ENCODE measurements at places on chromosomes 11 and 22. TPM values are rescaled to one million over a fixed set of nuclear protein-coding genes. Genes with fewer than 3 reads are reported as not detected.

DNA sequence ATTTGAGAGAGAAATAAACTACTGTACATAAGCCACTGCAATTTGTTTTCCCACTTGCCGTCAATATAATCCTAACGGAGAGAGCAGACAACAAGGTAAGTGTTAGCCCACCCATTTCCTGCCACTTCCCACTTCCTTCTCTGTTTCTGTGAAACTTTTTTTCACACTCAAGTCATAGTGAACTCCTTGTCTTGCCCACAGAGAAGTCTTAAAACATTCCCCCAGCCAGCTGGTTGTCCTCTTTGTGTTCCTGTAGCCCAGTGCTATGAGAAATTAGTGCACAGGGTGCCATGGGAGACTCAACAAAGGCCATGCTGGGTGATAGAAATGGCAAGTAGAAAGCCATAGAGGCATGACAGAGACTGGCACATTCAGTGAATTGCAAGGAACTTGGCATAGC is 208.6 kb downstream of the BLID start:
- H3K27me3 ChIP-seq: peaks cover 5% of the 10 kb centered on the region
- no peak overlapping the region for H3K4me3 ChIP-seq
- no peak for DNase-seq
- no peak overlapping the region for H3K27ac ChIP-seq
- H3K4me1 ChIP-seq: peaks cover 11% of the 10 kb centered on the region

Gene MAPK8IP2
- total RNA-seq: 0.17 TPM

DNA sequence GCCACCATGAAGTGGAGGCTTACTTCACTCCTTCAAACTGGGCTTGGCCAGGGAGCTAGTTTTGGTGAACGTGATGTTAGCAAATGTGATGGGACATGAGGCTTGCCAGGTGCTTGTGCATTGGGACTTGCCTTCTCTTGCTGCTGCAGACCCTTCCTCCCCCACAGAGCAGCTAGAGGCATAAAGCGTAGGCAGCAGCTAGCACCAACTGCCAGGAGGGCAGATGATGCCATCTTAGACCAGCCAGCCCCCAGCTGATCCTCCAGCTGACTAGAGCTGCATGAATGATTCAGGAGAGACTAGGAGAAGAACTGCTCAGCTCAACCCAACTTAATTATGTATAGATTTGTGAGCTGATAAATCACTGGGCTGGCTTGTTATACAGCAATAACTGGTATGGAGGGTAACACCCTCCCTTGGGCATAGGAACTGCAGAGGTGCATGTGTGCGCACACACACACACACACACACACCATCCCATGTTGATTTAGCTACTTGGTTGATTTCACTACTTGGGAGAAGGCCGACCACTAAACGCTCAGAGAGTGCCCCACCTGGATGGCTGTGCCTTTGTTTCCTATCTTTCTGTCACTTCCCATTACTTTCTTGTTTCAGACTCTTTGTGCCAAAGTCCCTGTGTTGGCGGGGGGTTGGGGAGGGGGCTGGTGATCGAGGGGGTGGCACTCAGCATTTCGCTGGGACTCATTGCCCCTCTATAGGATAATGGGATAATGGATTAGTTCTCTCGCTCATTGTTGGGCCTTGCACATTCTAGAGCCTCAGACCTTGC is 202.8 kb downstream of the ADAMTS15 start:
- no peaks in the 10 kb centered on the region for H3K36me3 ChIP-seq
- DNase-seq: no peak
- H3K27ac ChIP-seq: no peak overlapping the region
- H3K4me1 ChIP-seq: no peaks in the 10 kb centered on the region
- peaks cover 6% of the 10 kb centered on the region for H3K27me3 ChIP-seq
- H3K4me3 ChIP-seq: no peak overlapping the region

DNA sequence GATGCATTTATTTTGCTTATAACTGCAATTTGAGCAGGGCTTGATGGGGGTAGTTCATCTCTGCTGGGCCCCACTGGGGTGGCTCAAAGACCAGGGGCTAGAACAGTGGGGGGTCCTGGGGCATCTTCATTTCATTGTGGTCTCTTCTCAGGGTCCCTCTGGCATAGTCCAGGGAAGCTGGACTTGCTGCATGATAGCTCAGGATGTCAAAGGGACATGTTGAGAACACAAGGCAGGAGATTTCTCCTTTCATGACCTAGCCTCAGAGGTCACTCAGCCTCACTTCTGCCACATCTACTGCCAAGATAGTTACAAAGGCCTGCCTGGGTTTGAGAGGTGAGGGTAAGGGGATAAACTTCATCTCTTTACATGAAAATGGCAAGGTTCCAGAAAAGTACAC is 89.5 kb downstream of the CWC15 start:
- H3K27me3 ChIP-seq: no peaks in the 10 kb centered on the region
- H3K27ac ChIP-seq: no peak overlapping the region
- no peaks in the 10 kb centered on the region for H3K36me3 ChIP-seq
- no peak overlapping the region for H3K4me3 ChIP-seq
- H3K4me1 ChIP-seq: peaks cover 6% of the 10 kb centered on the region
- no peak for DNase-seq

DNA sequence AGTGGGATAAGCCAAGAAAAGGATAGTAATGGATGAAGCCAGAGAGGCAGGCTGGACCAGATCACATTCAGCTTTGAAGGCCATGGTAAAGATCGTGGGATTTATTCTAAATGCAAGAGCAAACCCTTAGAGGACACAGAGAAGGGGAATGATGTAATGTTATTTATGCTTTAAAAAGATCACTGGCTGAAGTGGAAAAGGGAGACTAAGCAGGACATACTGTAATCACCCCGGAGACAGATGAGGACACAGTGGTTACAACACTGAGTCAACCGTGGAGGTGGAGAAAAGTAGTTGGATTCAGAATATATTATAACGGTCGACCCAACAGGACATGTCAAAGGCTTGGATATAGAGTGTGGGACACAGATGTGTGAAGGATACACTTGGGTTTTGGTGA is 38.5 kb downstream of the CDON start:
- H3K27ac ChIP-seq: no peak overlapping the region
- no peak for DNase-seq
- no peaks in the 10 kb centered on the region for H3K27me3 ChIP-seq
- no peaks in the 10 kb centered on the region for H3K36me3 ChIP-seq

DNA sequence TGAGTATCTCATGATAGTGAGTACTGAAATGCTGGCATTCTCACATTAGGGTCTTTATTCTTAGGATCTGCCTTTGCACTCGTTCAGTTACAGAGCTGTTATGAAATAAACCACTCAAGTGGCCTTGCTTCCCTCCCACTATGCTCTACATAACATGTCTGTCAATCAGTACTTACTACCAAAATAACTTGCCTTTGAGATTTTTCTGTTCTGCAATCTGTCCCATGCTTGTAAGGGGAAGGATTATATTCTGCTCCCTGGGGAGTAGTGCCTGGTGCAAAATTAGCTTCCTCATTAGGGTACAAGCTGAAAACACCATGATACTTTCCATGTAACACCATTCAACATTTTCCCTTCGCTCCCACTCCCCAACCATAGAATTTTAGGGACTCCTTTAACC is 1.9 kb upstream of the GRAP2 start:
- H3K36me3 ChIP-seq: peaks cover 3% of the 10 kb centered on the region
- no peak overlapping the region for H3K4me3 ChIP-seq
- H3K4me1 ChIP-seq: peaks cover 31% of the 10 kb centered on the region
- DNase-seq: no peak
- H3K27me3 ChIP-seq: no peaks in the 10 kb centered on the region

GRCh38 chr11:64619811-64620380 is 28.9 kb downstream of the SLC22A12 start:
- H3K27me3 ChIP-seq: no peaks in the 10 kb centered on the region
- H3K4me3 ChIP-seq: no peak overlapping the region
- H3K4me1 ChIP-seq: peaks cover 7% of the 10 kb centered on the region
- H3K36me3 ChIP-seq: no peaks in the 10 kb centered on the region

DNA sequence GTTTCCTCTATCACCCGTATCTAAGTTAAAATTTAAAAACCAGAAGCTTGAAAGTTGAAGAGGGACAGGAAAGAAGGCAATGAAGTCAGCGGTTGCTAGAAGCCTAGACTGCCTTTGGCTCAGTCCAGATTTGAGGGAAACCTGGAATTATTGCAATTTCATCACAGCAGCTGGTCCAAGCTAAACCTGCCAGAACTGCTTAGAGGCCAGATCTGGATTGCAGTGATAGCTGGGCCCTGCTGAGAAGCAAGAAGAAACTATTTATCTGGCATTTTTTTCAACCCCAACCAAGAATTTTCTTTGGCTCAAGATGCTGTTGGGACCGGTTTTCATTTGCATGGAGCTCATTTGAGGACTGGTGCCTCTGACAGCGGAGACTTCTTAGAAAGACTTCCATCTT is 121.5 kb upstream of the TEAD1 start:
- no peak overlapping the region for H3K4me3 ChIP-seq
- no peak overlapping the region for H3K27ac ChIP-seq
- peaks cover 10% of the 10 kb centered on the region for H3K27me3 ChIP-seq
- no peaks in the 10 kb centered on the region for H3K36me3 ChIP-seq
- H3K4me1 ChIP-seq: no peaks in the 10 kb centered on the region

- H3K27ac ChIP-seq: no peak overlapping the region
- no peak for DNase-seq
- H3K4me3 ChIP-seq: no peak overlapping the region
- peaks cover 6% of the 10 kb centered on the region for H3K4me1 ChIP-seq
- peaks cover 21% of the 10 kb centered on the region for H3K27me3 ChIP-seq
These were observed 3.4 kb downstream of the CADM1 start for GRCh38 chr11:115500547-115501501.

- H3K27me3 ChIP-seq: peaks cover 6% of the 10 kb centered on the region
- H3K4me1 ChIP-seq: no peaks in the 10 kb centered on the region
- H3K36me3 ChIP-seq: no peaks in the 10 kb centered on the region
- no peak overlapping the region for H3K4me3 ChIP-seq
- H3K27ac ChIP-seq: no peak overlapping the region
These were observed 18.6 kb upstream of the P2RY2 start for GRCh38 chr11:73199446-73199845.

GRCh38 chr11:2551131-2551530 is 106.3 kb downstream of the KCNQ1 start:
- no peaks in the 10 kb centered on the region for H3K27me3 ChIP-seq
- no peak for DNase-seq
- H3K36me3 ChIP-seq: no peaks in the 10 kb centered on the region

- peaks cover 3% of the 10 kb centered on the region for H3K27me3 ChIP-seq
- no peak overlapping the region for H3K27ac ChIP-seq
- H3K36me3 ChIP-seq: peaks cover 3% of the 10 kb centered on the region
- peaks cover 23% of the 10 kb centered on the region for H3K4me1 ChIP-seq
- DNase-seq: no peak
- H3K4me3 ChIP-seq: no peak overlapping the region
These were observed 1.1 kb upstream of the C11orf65 start for GRCh38 chr11:108468478-108468864.

DNA sequence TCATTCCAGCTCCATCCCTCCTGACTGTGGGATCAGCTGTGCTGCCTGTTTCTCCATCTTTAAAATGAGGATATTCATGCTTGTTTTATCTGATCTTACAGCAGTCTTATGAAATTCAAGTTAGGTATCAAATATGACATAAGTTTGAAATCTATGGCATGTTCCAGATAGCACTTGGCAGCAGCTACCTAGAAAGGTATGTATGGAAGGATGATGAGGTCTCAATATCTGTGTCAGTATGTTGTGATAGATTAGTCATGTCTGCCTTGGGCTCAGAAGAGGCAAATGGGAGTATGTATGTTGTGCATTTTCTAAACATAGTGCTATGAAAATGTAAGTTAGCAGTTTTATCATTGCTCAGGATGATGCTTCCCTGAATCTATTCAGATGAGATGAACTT is 122.1 kb downstream of the NAV2 start:
- no peaks in the 10 kb centered on the region for H3K36me3 ChIP-seq
- H3K4me1 ChIP-seq: no peaks in the 10 kb centered on the region
- no peak overlapping the region for H3K4me3 ChIP-seq
- H3K27ac ChIP-seq: no peak overlapping the region
- DNase-seq: no peak

Gene SLC17A6
- not detected for total RNA-seq

- H3K4me3 ChIP-seq: no peak overlapping the region
- DNase-seq: no peak
These were observed 991.2 kb upstream of the TENM4 start for GRCh38 chr11:80432057-80432456.

Gene RAC2
- total RNA-seq: 592 TPM

DNA sequence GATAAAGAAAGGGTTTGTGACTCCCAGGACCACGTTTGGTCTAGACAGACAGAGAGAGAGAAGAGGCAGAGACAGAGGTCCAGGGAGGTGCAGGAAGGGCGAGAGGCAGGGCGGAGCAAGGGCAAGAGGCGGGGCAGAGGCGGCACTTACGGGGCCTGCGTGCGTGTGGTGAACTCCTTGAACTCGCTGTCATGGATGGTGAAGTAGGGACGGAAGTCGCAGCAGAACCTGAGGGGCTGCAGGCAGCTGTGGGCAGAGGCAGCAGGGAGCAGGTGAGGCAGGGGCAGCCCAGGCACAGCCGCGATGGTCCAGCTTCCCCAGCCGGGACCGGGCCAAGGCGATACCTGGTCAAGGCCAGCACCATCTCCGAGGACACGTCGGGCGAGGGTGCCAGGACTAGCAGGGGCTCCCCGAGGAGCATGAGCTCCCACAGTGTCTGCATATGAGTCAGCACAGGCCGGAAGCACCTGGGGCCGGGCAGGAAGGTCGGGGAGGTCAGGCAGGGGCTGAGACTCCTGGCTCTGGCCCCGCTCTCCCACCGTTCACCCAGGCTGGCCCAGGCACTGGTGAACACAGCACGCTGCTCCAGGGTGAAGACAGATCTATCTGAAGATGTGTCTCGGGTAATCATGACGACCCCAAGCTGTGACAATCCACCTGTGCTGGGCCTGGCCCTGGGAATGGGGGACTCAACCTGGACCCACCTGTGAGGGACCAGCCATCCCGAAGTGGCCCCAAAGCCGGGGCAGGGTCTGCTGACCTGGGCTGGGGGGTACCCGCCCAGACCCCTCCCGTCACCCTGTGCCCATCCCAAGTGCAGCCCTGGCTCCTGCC is 7.2 kb upstream of the PLXNB2 start:
- peak overlapping the region; percentile 86 for H3K27ac ChIP-seq
- no peaks in the 10 kb centered on the region for H3K36me3 ChIP-seq
- peaks cover 8% of the 10 kb centered on the region for H3K4me1 ChIP-seq

Gene TSPAN32
- 2.1 TPM for total RNA-seq

DNA sequence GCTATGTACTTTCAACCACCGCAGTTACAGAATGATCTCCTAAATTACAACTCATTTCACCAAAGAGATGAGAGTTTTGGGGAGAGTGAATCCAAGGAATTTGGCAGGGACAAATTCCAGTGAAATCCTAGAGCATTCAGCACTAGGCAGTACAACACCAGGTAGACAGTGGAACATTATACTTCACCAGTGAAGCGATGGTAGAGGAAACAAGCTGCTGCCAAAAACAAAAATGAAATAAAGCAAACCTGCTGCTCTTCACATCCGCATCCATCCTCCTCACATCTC is 16.9 kb downstream of the SMCO4 start:
- peaks cover 9% of the 10 kb centered on the region for H3K36me3 ChIP-seq
- DNase-seq: no peak
- H3K27me3 ChIP-seq: no peaks in the 10 kb centered on the region

Gene SMC1B
- 0.44 TPM for total RNA-seq

DNA sequence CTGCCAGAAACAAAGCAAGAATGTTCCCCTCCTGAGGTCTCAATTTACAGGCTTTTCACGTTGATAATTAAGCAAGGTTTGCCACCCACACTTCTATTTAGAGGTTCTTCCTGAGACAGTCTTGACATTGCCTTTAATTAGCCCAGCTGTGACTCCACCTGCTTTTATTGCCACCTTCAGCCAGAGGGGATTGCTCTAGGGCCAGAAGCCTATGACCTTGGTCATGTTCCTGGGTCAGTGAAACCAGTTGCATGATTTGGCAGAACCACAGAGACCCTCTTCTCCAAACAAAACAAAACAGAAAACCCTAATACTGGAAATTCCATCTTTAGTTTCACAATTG is 89.8 kb downstream of the APIP start:
- no peak overlapping the region for H3K27ac ChIP-seq
- peaks cover 8% of the 10 kb centered on the region for H3K27me3 ChIP-seq
- no peaks in the 10 kb centered on the region for H3K4me1 ChIP-seq

Data from activated T-helper 1 cell treated with anti-CD3 and anti-CD28 coated beads, Interleukin-12 subunit alpha, Interleukin-12 subunit beta, Interleukin-2, Interleukin-4 antibody, amounts not matched to agents 30 ng/mL and 10 ng/mL and 1 ng/mL, durations not matched to agents 14 hours and 24 hours and 36 hours (primary cell).